NCI-H2107 (cell line): ENCODE measurements at places on chromosomes 11 and 22.

GRCh38 chr11:130369141-130369691, 54.5 kb upstream of the ZBTB44 start:
- DNase-seq = no peak

- DNase-seq = no peak
These were observed 53.6 kb upstream of the VSTM5 start for GRCh38 chr11:93903989-93904388.

DNA sequence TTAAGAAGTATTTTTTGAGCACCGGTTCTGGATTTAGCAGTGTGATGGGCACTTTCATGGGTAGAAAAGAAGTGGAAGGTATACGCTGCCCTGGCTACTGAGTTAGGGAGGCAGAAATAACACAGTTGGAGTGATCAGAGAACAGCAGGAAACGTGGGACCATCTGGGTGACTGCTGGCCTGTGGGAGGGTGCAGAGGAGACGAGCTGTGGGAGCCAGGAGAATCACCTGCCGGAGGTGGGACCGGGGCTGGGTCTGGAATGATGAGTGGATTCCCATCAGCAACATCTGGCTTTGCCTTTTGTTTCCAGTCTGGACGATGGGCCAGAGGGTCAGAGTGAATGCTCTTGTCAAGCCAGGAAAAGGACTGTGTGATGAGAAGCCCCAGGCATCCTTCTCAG, 66.5 kb downstream of the BARX2 start:
- DNase-seq = no peak

DNA sequence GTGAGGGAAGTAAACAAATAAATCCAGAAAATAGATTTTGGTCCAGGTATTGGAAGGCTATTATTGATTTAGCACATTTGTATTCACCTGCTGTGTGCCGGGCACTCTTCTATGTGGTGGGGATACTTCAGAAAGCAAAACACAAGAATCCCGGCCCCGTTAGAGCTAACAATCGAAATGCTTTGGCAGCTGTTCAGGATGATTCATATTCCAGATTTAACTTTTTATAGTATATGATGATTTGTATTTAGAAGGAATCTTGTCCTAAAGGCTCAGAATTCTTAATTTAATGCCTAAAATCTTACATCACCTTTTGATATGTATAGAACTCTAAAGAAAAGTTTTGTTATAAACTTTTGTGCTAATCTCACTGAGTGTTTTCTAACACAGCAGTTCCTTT, 28.0 kb downstream of the ZC3H12C start:
- DNase-seq = no peak

DNA sequence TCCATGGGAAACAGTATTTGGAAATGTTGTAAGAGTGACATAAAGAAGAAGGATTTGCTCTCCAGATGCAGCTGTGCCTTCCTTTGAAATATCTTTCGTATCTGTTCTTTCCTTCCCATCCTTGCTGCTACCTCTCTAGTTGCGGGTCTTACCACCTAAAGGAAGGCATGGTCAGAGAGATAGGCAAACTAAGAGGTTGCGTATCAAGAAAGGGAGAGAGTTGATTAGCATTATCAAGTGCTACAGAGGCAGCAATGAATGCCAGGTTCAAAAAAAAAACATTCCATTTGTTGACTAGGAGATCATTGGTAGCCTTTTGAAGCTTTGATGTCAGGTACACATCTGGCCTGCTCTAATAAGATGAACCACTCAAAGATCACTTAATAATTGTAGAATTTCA, 4.6 kb downstream of the GTPBP1 start:
- no peak for DNase-seq

- DNase-seq = no peak
These were observed 30.0 kb downstream of the DDX10 start for GRCh38 chr11:108694846-108695245.

- DNase-seq = no peak
These were observed 225.4 kb downstream of the CASP12 start for GRCh38 chr11:104672897-104673296.

GRCh38 chr11:131370901-131371790, 731 bp downstream of the NTM start:
- no peak for DNase-seq
